Activated T-cell treated with anti-CD3 and anti-CD28 coated beads, Interleukin-2, amount 50 U/mL, for 4 hours (primary cell): ENCODE measurements at places on chromosomes 6 and 20.
A peak's percentile ranks its signal among the peaks of the same experiment; 100 is the strongest.

DNA sequence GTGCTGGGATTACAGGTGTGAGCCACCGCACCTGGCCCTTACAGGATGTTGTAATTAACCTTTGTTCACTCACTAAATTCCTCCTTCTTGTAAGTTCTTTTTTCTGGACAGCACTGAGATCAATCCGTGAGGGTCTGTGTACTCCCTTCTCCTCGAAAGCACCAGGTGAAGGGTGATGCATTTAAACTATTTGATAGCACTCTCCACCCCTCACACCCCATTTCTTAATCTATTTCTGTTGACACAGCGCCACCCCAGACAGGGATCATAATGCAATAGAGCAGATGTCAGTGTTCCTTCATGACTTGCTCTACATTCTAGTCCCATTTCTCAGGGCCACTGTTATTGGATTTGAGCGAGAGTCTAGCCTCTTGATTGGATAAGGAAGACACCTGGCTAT, 46.3 kb downstream of the PPP1R14C start:
- DNase-seq: no peak

DNA sequence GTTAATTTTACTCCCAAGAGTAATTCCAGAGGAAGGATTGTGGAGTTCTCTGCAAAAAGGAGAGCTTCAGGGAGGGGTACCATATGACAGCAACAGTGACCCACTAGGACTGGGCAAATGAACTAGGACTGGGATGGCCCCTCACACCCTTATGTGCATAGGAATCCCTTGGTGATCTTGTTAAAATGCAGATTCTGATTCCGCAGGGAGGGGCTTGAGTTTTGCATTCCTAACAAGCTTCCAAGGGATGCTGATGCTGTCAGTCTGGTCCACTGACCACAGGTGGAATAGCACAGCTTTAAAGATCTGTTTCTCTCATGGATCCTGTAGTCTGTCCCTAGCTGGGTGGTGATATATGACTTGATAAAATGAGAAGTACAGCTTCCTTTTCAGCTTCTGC, 6.3 kb upstream of the FOXA2 start:
- no peak for DNase-seq

DNA sequence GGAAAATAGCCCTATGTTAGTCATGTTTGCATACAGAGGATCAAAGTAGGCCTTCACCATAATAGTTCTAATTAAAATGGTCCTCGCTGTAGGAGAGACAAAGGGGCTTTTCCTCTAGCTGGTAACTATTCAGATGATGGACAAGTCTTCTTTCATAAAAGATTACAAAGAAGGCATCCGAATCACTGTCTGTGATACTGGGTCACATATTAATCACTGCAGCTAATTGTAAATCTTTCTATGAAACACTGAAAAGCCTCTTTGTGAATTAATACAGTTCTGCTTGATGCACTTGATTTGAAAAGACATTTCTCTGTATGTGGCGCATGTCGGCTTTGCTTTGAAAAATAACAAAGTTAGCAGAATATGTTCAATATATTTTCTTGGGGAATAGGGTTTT, 520.8 kb downstream of the KIF16B start:
- DNase-seq: no peak

DNA sequence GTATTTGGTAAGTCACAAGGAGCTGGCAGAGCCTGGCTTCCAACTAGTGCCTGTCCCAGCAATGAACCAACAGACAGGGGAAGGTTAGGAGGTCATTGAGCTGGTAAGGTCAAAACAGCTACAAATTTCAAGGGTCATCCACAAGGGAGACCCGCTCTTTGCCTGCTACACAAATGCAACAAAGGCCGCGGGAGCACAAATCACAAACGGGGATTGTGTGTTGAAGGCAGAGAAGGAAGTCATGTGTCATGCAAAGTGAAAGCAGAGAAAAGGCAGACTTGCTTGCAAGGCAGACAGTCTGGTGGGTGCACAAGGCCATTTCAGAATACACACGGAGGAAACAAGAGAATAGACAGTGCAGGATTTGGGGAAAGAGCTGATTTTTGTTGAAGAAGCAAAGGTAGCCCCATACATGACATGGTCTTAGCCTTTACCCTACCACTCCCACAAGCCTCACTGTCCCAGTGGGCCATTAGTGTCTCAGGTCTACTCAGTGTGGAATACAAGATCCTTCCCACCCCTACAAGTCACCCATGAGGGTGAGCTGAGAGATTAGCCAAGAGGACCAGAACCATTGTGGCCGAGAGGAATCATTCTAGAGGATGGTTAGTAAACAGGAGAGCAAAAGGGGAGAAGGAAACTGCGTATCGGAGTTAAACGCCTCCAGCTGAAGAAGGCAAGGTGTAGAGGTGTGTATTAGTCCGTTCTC, 18.1 kb upstream of the SAMHD1 start:
- peak; percentile 25 for DNase-seq

GRCh38 chr6:26304797-26305640, 60.0 kb upstream of the BTN3A2 start:
- DNase-seq: peak; percentile 54

DNA sequence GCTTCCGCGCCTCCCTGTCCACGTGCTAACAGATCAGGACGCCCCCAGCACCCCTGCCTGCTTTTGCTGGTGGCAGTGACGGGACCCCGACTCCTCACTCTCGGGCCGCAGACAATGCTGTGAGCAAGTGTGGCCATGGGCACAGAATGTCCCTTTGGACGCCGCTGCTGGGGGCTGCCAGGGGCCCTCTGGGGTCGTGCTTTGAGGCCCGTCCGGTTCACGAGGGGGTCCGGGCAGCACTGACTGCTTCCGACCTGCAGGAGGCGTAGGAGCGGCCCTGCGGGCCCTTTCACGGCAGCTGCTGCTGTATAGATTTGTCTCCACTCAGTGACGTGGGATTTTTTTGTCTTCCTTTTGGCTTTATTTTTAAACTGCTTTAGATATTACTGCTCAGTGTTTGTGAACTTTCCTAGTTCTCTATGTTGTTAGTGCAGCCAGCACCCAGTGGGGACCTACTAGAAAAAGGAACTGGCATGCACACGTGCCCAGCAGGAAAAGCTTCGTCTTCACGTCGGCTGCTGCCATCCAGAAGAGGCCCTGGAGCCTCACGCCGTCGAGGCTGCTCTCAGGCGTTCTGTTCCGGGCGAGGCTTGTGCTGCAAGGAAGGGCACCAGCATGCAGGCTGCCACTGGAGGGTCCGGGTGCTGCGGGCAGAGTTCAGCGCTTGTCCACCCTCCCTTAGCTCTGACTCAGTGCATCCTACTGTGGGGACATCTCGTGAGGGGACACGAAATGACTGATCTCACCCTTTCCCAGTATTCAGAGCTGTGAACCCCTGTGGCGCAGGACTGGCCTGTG, 21.7 kb downstream of the UCKL1 start:
- DNase-seq: no peak

DNA sequence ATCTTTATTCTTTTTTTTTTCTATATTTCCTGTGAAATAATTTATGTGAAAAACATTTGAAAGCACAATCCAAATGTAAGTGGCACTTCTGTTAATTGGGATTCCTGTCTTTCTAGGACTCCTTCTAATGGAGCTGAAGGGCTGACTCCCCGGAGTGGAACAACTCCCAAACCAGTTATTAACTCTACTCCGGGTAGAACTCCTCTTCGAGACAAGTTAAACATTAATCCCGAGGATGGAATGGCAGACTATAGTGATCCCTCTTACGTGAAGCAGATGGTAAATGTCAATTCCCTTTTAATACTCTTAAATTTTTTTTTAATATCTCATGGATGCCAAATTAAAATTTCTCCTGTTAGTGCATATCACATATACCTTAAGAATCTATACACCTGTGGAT, 35.0 kb downstream of the CDC5L start:
- no peak for DNase-seq

DNA sequence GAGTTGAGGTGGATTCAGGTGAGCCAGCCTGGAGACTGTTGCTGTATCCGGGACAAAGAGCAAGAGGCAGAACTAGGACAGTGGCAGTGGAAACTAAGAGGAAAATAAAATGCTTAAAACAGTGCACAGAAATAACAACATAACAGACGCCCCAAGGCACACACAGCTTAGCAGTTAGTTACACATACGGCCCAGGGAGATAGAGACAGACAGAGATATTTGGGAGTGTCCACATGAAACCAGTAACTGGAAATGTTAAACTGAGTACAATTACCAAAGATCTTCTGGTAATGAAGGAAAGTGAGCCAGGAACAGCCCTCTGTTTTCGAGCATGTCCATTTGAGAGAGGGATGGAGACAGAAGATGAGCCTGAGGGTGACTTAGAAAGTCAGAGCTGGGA, 237.5 kb upstream of the QKI start:
- DNase-seq: no peak

GRCh38 chr6:53280207-53280606, 68.5 kb downstream of the ELOVL5 start:
- DNase-seq: no peak

DNA sequence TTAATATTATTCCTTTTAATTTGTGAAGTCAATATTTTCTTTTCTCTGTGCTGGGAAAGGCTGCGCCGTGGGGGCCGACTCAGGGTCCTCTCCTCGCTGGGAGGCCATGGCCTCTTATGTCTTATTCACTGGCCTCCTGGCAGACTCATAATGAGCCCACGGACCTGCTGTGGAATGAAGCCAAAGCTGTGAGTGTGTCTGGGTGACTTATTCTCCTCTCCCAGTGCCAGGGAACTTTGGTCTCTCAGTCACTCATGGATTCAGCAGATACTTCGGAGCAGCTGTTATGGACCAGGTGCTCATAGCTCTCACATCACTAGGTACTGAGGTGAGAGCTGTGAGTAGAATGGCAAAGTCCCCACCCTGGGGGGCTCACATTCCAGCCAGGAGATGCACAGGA, 297.6 kb downstream of the CDH26 start:
- DNase-seq: no peak

DNA sequence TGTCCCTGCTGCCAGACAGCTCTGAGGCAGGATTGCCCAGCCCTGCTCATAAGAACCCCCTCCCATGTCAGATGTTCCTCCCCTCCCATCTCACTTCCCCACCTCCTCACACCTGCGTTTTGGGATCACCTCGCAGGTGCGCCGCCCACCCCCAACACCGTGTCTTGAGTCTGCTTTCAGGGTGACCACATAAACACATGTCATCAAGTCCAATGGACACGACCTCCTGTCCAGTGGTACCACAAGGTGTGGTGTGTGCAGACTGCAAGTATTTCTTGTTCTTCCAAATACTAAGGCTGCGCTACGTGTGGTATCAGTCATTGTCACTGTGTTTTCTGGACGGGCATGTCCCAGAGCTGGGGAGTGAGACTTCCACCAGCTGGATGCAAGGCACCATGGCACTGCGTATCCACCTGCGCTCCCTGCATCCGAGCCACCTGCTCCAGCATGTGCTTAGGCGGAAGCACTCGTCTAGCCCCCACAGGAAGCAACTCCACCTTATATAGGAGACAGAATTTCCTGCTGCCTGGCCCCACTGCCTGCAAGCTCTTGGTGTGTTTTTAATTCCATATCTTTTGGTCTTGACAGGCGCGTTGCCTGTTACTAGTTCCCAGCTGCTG, 119.7 kb upstream of the NXT1 start:
- no peak for DNase-seq

DNA sequence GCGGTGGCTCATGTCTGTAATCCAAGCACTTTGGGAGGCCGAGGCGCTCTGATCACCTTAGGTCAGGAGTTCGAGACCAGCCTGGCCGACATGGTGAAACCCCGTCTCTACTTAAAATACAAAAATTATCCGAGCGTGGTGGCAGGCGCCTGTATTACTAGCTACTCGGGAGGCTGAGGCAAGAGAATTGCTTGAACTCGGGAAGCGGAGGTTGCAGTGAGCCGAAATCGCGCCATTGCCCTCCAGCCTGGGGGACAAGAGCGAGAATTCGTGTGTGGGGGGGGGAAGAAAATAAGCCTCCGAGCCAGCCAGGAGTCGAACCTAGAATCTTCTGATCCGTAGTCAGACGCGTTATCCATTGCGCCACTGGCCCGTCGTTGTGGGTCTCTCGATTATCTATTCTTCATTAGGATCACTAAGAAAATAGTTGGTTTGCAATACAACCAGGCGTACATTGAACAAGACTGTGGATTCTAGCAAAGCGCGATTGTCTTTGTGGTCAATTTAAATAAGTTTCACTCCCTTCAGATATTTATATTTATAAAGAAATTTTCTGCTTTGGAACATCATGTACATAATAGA, 33.9 kb upstream of the PRSS16 start:
- DNase-seq: no peak

- DNase-seq: no peak
Measured at GRCh38 chr6:105936972-105937371, 149.2 kb upstream of the PRDM1 start.

- no peak for DNase-seq
Measured at GRCh38 chr6:1201547-1202200, 110.2 kb upstream of the FOXQ1 start.

DNA sequence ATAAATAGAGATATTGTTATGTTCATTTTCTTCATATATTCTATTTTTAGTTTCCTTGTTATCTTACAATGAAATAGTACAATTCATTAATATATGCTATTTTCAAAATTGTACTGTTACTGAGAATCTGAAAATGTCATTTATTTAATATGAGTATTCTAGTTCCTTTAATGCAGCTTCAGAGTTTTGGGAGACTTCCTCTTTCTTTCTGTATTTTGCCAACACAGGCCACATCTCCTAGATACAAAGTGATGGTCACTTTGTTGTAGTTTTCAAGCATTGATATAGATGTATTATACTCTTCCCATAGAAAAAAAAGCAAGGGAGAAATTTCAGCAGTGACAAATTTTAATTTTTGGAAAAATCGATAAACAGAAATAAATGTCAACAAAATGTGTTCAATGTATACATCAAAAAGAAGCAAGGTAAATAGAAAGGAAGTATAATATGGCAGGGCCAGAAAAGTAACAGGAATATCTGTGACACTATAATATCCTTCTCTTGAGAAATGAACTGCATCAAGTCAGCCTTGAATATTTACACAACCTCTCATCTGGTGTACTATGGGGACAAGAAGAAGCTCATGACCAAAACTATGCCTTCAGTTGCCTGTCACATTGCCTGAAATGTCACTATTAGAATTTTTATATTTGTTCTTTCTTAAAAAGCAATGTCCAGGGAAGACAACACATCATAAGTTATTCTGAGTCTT, 396.0 kb downstream of the TBC1D32 start:
- DNase-seq: no peak

GRCh38 chr6:135257631-135258405, 76.7 kb downstream of the MYB start:
- no peak for DNase-seq

GRCh38 chr6:5175635-5176034, 85.1 kb downstream of the LYRM4 start:
- no peak for DNase-seq

DNA sequence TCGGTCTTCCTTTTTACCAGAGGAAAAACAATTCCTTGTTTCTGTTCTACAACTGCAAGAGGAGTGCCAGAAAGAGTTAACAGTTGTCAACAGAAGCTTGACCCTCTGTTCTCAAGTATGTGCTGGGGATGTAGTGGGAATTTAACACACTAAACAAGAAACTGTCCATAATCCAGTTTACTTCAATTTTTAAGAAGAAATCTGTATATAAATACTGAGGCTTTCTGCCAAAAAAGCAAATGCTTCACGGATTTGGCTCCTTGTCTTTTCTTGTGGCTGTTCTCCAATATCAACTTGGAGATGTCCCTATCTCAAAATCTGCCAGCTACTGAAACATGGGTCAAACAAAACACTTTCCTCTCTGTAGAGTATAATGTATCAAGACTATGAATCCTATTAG, 26.8 kb downstream of the REV3L start:
- DNase-seq: no peak
